CD4-positive, alpha-beta T cell treated with Interleukin-6 for 4 hours (primary cell): ENCODE measurements at places on chromosomes 1 and 21.

- no peak for DNase-seq
These were observed 51.5 kb upstream of the VAV3 start for GRCh38 chr1:108016451-108016920.

GRCh38 chr1:23617084-23617521, 57.8 kb upstream of the ID3 start:
- no peak for DNase-seq

DNA sequence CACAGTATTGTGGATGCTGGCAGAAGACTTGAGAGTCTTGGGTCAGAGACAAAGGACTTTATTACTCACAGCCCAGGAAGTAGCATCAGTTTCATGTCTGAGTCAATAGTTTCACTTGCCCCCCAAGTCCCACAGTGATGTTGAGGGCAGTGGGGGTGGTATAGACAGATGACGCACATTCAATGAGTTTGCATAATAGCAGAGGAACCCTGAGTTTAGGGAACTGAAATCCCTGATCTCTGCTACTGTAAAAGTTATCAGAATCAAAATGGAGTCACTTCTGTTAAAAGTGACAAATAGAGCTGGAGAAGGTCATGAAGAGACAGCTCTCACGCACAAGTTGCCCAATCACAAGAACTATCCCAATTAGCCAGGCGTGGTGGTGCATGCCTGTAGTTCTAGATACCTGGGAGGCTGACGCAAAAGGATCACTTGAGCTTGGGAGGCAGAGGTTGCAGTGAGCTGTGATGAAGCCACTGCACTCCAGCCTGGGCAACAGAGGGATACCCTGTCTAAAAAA, 11.5 kb upstream of the HCRTR1 start:
- no peak for DNase-seq

GRCh38 chr1:150372580-150372979, 8.6 kb downstream of the RPRD2 start:
- no peak for DNase-seq

DNA sequence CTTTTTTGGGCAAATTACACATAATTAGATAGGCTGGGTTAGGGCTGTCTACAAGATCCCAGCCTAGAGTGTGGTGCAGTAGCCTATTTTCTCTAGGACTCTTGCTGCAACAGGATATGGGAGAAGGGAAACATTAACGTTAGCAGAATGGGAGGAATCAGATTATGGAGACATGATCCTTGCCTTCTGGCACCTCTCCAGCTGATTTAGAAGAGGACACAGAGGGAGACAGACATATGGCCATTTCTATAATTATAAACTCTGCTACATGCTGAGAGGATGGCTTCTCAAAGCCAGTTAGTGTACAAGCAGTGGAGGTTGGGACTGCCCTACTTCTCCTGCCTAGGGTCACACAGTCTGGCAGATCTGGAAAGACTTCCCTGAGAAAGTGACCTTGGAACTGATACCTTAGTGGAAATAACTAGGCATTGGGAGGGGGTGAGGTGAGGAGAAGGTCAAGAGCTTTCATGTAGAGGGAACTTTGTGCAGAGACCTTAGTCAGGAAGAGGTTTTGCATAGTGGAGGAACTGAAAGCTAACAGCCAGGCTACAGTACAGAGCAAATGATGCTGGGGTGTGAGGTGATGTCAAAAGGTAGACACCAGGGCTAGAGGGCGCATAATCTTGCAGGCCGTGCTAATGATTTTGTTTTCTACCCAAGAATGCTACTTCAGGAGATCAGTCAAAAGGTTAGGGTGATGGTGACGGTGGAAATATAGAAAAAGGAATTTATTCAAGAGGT, 1.2 kb upstream of the CD1D start:
- DNase-seq = no peak

GRCh38 chr1:199978408-199978940, 49.0 kb upstream of the NR5A2 start:
- no peak for DNase-seq

GRCh38 chr1:185593271-185593670, 140.9 kb upstream of the HMCN1 start:
- no peak for DNase-seq

DNA sequence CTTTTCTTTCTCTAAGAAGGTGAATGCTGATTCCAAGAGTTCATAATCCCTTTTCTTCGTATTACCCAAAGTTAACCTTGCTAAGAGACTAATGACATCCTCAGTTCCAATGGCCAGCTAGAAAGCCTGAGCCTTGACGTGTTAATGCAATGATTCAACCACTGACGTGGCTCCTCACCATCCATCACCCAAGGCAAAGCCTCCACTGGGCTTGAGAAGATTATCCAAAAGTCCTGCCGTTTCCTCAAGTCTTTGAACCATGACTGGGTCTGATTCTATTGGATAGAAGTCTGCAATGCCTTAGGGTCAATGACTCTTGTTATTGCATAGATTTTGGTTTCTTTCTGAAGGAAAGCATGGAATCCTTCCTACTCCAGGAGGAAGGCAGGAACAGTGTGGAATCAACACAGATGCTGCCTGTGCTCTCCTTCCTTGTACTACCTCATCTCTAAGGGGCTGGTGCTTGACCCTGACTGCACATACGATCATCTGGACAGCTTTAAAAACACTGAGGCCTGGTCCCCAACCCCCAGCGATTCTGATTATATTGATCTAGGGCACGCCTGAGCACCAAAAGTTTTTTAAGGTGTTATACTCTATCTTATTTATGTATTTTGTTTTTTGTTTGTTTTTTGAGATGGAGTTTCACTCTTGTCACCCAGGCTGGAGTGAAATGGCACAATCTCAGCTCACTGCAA, 69.3 kb upstream of the ANGPTL1 start:
- no peak for DNase-seq

GRCh38 chr1:183215936-183216335, 29.9 kb downstream of the LAMC2 start:
- no peak for DNase-seq

DNA sequence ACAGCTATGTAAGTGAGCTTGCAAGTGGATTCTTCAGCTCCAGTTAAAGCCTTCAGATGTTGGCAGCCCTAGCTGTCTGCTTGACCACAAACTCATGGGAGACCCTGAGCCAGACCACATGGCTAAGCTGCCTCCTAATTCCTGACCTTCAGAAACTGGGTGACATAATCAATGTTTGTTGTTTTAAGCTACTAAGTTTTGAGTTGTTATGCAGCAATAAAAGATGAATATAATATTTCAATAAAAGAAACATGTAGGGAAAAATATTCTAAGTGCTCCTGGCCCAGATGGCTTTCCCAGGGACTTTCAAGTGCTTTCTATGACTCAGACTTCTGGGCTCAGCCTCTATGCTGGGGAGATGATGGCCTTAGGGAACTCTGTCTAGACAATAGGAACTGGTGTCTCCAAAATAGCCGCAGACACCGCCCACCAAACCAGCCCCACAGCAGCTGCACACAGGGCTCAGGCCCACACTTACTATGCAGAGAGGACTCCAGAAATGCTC, 20.3 kb upstream of the AZIN2 start:
- no peak for DNase-seq

- no peak for DNase-seq
These were observed 12.5 kb downstream of the MX1 start for GRCh38 chr21:41438425-41439113.

DNA sequence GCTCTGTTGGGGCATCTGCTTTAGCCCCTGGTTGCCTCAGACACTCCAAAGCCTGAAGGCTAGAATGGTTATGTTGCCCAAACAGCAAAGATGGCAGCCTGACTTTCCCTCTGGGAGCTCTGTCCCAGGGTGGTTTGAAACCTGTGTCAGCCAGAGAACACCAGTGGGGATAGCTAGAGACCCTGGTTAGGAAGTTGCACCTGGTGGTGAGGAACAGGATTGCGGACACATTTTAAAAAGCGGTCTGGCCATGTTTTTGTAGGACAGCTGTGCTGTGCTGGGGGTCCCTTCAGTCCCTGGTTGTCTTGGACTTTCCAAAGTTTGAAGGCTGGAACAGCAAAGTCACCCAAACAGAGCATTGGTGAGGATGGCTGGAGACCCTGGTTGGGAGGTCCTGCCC, 87.8 kb downstream of the DNM3 start:
- no peak for DNase-seq

- peak; percentile 97 for DNase-seq
These were observed at the start of gene RGS16 for GRCh38 chr1:182604175-182605164. TSS of gene RGS16 (minus strand) at chr1:182604389. CDS start at chr1:182604259, 130 bp downstream.

GRCh38 chr21:38984982-38985567, 179.3 kb downstream of the ETS2 start:
- DNase-seq = no peak

DNA sequence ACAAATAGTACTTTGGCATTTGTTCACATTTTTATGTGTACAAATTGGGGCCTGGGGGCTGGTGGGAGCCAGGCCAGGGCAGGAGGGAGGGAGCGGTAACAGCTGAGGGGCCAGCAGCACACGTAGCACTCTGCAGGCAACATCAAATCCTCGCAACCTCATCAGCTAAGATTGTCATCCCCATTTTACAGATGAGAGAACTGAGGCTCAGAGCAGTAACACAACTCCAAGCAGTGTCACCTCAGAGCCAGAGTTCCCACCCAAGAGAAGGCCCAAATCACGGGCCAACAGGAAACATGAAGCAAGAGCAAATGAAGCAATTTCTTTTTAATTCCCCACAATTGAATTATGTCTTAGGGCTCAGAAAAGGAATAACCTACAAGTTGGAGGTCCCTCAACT, 14.1 kb downstream of the IFFO2 start:
- no peak for DNase-seq

DNA sequence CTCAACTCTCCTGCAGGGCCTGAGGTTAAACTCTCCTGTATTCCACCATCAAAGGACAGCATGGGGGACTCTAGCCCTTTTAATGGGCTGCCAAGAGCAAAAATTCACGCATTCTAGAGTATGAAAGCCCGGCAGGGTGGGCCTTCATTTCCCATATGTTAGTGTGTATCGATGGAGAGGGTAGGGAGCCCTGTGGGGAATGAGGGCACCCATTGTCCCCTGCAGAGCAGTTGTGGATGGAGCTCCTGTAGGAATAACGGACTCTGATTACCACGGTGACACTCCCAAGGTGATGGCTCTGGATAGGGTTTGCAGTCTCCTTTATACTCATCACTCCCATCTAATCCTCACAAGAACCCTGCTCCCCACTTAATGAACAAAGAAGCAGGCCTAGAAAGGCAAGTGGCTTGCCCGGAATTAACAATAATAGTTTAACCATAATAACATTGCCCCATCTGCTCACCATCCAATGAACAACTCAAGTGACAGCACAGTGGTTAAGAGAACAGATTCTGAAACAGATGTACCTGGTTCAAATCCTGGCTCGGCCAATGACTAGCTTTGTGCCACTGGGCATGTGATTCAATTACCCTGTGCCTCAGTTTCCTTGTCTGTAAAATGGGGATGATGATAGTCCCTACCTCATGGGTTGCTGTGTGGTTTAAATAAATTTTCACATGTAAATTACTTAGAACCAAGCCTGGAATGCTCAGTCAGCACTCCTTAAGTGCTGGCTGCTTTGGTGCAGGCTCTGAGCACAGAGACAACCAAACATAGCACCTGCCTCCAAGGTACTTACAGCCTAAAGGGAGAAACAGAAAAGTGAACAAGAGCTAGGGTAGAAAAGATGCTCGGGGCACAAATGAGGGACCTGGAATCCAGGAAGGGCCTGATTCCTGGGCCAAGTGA, 29.0 kb downstream of the HIVEP3 start:
- no peak for DNase-seq

- no peak for DNase-seq
These were observed 110.4 kb downstream of the NFIA start for GRCh38 chr1:61192663-61193330.

GRCh38 chr1:109932679-109933078, 22.0 kb downstream of the CSF1 start:
- no peak for DNase-seq

DNA sequence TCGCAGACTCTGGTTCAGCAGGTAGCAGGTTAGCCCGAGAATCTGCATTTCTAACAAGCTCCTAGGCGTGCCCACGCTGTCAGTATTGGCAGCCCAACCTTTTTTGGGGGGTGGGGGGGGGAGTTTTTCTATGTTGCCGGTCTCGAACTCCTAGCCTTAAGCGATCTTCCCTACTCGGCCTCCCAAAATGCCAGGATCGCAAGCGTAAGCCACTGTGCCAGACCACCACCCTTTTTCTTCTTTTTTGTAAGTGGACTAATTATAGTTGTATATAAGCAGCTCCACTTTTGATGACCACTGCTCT, 480 bp upstream of the MIS18A start:
- no peak for DNase-seq

DNA sequence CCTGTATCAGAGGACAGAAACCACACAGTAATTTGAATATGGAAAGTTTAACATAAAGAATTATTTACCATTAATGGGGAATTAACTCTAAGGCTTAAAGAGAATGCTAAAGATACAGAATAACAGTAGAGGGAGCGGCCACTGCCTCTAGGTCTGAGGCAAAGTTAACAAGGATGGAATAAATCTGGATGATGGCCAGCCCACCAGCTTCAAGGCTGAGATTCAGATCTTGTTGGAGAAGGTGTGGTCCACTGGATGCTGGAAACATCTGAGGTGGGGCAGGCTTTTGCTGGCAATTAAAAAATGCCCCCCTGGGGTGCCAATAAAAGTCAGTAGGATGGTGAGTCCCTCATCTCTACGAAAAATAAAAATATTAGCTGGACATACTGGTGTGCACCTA, 29.4 kb downstream of the ZMYM4 start:
- DNase-seq = no peak

- no peak for DNase-seq
These were observed 2.5 kb downstream of the RIIAD1 start for GRCh38 chr1:151723726-151724370.

- no peak for DNase-seq
These were observed 76.5 kb downstream of the BCAR3 start for GRCh38 chr1:93605026-93605568.

- DNase-seq = no peak
These were observed 240.2 kb downstream of the USH2A start for GRCh38 chr1:216183007-216183406.

DNA sequence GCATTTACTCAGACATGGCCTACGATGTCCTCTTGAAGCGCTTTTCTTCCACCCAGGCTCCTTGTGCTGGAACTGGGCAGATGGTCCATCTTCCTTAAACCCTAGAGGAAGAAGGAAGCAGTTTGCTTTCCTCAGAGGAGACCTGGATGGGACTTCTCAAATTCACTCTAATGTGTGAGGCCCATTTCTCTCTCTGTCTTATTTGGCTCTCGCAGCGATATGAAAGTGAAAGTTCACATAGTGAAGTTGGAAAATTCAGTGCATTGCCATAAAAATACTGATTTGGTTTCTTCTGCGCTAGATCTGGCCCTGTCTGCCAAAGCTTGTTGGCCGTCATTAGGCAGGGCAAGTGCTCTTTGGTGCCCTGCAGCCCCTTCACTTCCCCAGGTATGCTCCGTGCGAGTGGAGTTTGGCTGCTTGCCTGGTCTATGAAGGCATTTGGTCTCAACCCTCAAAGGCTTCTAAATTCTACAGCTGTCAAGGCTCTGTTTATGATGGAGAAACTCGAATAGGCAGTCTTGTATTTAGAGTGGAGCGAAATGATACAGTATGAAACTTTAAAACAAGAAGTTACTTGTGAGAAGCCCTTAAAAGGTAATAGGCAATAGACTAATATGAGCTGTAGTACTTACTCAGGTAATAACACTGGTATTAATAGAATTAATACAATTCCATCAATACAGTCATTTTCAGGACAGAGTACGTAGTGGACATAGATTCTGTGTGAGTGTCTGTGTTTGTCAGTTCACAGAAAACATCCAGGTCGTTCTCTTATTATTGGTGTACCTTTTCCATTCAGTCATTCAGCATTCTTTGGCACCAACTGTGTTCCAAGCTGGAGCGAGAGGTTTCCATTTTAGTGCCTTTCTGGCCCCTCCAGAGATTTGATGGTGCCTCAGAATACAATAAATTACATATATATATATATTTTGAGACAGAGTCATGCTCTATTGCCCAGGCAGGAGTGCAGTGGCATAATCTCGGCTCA, 20.5 kb downstream of the SZRD1 start:
- DNase-seq = no peak

GRCh38 chr1:174839211-174839610, 160.5 kb upstream of the CACYBP start:
- DNase-seq = no peak
